ENCODE measurements at places on chromosomes 5 and 9. TPM values are rescaled to one million over a fixed set of nuclear protein-coding genes. Genes with fewer than 3 reads are reported as not detected.

The PDZD2 gene
- 8.4 TPM for total RNA-seq

The DPH7 gene
- 31.9 TPM for total RNA-seq

The OR2K2 gene
- total RNA-seq, result not detected

The MPDZ gene
- total RNA-seq, result 40.9 TPM

The IL3 gene
- total RNA-seq, result not detected

The P4HA2 gene
- 151 TPM for total RNA-seq

The MEIKIN gene
- not detected for total RNA-seq

The PLAC8L1 gene
- not detected for total RNA-seq

The TIMD4 gene
- not detected for total RNA-seq

The PCDHB13 gene
- total RNA-seq, result 3.0 TPM

The PCDHA4 gene
- total RNA-seq, result not detected

The BRD3OS gene
- total RNA-seq, result 20.2 TPM

The SUSD3 gene
- not detected for total RNA-seq

Data from glomerular endothelial cell (primary cell).